Stimulated activated CD4-positive, alpha-beta T cell treated with anti-CD3 and anti-CD28 coated beads, TNF-alpha, amount 100 ng/mL, for 48 hours (primary cell): ENCODE measurements at places on chromosomes 1 and 21.

DNA sequence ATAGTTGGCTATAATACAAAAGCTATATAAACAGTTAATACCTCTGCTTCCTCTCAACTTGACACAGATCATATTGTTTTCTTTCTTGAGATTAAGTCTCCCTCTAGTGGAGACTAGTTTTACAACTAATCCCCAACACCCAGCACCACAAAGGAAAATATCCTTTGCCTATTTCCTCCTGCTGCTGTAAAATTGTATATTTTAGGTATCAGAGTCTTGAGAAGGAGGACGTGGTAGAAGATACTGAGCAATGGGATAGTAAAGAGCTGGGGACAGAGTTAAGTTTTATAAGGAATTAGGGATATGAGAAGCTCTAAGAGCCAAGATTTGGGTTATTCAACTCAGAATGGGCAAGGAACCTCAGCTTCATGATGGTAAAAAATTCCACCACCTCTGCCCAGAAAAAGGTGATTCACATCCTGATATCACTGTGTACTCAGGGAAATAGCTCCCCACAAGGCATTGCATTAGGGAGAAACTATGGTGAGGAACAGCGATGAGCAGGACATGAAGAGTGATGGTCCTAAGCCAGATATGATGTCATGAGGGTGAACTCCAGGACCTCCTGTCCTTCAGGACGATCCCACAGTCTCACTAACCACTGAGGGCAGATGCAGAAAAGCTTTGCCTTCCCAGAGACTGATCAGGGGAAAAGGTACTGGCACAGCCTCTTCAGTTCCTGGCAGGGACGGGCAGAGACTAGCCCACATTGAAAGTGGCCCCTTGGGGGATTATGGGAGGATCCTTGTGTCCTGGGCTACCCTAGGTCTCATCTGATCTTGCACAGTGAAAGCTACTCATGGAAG, 14.7 kb upstream of the CFAP126 start:
- no peak for DNase-seq

- DNase-seq: no peak
Observed at GRCh38 chr1:66342707-66343106, 191.2 kb upstream of the SGIP1 start.

DNA sequence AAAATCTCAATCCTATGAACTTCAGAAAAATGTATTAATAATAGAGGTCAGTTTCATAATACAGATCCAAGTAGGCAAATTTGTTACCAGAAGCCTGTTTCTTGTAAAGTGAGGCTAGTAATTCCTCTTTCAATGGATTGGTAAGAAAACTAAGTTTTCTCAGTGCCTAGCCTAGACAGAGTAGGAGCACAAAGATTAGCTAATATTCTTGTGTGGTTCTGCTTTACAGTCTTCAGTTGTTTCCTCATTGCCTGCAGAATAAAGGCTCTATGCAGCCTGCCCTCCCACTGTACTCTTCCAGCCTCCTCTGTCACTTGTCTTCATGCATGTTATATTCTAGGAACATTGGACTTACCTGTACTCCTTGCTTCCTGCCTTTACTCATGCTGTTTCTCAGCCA, 2.4 kb upstream of the PPP1R15B start:
- DNase-seq: no peak

GRCh38 chr1:201676641-201677040, 137.7 kb downstream of the NAV1 start:
- no peak for DNase-seq
